ENCODE measurements at places on chromosomes 6 and 20.
A peak's percentile ranks its signal among the peaks of the same experiment; 100 is the strongest.

DNA sequence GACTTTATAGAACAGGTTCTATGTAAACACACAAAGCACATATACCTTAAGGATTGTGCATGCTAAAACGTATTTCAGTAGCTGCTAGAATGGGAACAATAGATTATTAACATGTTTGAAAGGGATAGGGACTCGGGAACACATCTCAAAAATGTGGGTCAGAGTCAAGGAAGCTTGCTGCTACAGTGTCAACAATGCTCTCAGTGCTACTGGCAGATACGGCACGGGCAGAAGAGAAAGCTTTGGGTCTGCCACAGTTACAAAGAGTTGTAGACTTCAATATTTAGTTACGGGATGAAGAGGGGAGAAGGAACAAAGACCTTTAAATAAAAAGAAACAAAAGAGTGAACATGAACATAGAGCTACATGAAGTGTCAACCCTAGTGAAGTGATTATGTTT lies 170.5 kb downstream of the BACH2 start:
- no peak for DNase-seq

DNA sequence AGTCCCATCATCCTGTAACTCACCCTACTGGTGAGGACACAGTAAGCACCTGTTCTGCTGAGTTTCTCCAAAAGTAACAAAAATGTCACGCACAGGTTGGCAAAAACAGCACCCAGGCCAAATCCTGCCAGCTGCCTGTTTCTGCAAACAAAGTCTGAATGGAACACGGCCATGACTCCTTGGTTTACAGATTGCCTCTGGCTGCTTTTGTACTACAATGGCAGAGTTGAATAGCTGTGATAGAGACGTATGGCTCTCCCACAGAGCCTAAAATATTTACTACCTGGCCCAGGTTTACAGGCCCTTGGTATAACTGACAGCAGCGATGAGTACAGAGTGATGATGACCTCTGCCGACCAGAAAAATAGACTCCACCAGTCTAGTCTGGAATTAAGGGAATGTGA lies 52.6 kb downstream of the CNKSR3 start:
- DNase-seq, result no peak

DNA sequence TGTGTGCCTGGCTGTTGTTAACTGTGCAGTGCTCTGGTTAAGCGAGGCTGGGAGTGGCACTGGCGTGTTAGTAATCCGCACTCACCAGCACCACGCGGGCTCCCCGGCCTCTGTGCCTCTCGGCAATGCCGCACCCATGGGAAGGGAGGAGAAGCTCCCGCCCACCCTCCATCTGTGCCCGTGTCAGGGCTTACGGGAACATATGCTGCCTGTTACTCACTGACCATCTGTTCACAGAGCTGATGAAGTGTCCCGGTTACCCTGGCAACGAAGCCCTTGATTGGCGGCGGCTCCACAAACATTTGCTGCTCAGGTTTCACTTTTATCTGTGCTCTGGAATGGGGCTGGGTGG lies 114.7 kb downstream of the PSMB1 start:
- DNase-seq, result peak; percentile 30

GRCh38 chr20:62186887-62187866 lies 4.3 kb downstream of the MTG2 start:
- no peak for DNase-seq

- no peak for DNase-seq
These were observed 167.0 kb downstream of the TBX18 start for GRCh38 chr6:84597238-84597875.

DNA sequence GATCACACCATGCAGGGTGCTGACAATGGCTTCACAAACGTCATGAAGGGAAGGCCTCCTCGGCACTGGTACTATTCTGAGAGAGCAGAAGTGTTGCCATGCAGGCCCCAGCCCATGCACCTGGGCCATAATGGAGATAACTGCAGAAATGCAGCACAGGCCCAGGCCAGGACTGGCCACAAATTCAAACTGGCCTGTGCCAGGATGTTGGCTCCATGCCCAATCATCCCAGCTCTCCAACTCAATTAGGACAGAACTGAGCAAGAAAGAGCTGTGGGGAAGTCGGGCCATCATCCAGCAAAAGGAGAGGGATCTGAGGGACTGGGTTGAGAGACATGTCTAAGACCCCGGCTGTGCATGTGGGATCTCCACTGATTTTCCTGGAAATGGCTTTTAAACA lies 48.9 kb upstream of the SYNDIG1 start:
- no peak for DNase-seq

DNA sequence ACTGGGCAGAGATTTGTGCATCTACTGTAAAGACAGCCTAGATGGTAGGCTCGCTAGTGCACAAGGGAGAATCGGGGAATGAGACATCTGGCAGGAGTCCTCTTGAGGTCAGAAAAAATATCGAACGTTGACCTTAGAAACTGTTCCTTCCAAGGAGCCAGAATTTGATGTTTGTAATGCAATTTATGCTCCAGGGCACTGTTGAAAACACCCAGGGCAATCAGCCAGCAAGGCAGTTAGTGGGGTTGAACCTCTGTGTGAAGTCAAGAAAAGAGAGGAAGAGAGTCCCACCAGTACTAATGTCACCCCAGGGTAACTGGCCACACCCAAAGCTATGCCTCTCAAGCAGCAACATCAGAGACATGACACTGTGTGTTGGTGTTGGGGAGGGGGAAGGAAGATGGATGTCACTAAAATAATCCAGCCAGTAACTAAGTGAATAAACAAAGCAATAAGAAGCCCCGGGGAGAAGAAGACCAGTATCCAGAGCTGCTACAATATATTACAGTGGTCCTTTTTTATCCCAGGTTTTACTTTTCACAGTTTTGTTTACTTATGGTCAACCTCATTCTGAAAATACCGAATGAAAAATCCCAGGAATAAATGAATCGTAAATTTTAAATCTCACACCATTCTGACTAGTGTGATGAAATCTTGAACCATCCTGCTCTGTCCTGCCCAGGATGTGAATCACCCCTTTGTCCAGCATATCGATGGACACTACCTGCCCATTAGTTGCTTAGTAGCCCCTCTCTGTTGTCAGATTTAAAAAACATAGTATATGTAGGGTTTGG lies 32.9 kb upstream of the PDE10A start:
- DNase-seq, result no peak

- DNase-seq, result no peak
These were observed 49.5 kb downstream of the MYLIP start for GRCh38 chr6:16178351-16178750.

DNA sequence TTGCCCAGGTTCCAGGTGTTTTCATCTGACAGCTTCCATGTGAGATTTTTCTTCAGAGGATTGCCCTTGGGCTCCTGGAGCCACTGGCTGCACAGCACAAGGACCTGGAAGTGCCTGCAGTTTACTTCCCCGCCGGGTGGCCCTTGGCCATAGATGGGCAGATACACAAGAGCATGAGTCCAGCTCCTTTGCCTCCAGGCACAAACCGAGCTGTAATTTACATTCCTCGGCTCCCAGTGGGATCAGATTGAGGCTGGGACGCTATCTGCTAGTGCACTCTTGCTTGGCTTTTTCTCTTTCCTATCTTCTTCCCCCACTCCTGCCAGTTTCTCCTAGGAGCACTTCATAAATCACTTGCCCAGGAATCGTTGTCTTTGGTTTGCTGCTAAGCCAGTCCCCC lies 85.4 kb upstream of the RALY start:
- no peak for DNase-seq

GRCh38 chr20:21046413-21047070 lies 59.6 kb downstream of the LINC00237 start:
- DNase-seq, result no peak

DNA sequence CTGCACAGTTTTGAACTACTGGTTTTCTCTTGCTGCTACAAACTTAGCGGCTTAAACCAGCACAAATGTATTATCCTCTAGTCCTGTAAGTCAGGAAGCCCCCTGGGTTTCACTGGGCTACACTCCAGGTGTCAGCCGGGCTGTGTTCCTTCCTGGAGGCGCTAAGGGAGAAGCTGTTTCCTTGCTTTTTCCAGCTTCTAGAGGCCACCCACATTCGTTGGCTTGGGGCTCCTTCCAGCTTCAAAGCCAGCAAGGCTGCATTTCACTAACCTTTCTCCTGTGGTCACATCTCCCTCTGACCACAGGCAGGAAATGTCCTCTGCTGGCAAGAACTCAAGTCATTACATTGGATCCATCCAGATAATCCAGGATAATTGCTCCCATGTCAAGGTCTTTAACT lies 350.6 kb upstream of the PLCB4 start:
- DNase-seq, result no peak

DNA sequence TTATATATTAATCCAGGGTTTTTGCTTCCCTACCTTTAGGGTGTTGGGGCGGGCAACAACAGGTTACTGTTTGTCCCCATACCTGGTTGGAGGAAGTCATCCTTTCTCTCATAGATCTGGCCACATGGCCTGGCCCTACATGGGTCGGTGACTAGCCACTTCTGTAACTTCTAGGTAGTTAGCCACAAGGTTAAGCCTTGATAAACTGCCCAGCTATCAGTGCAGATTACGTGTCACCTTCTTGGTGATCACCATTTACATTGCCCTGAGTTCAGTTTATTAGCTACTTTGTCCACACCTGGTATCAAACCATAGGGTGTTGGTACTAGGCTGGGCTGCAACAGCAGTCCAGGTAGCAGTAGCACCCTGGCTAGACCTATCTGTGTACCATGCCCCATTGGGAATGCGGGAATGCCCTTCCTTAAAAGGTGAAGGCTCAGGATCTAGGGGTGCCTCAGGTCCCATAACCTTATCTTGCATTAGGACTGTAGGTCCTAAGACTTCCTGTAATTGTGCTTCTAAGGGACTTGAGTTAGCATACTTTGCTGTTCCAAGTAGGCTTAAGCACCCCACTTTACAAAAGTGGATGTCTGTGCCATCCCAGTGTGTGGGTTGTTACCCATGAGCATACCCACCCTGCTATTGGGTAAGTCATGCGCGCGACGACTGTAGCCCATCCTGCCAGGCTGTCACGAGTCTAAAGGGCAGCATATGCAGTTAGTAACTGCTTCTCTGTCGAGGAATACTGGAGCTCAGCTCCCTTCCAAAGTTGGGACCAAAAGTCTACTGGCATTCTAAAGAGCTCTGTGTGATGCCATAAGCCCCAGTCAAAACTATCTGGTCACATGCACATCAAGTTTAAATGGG lies 5.2 kb downstream of the ZKSCAN3 start:
- no peak for DNase-seq
